OCI-M1 (cell line): ENCODE measurements at places on chromosomes 7 and 10.

GRCh38 chr7:27102581-27103442 lies at the start of gene HOXA2:
TSS of gene HOXA2 (minus strand) at chr7:27102683. CDS start at chr7:27102500, 183 bp downstream.
- no peak for DNase-seq

DNA sequence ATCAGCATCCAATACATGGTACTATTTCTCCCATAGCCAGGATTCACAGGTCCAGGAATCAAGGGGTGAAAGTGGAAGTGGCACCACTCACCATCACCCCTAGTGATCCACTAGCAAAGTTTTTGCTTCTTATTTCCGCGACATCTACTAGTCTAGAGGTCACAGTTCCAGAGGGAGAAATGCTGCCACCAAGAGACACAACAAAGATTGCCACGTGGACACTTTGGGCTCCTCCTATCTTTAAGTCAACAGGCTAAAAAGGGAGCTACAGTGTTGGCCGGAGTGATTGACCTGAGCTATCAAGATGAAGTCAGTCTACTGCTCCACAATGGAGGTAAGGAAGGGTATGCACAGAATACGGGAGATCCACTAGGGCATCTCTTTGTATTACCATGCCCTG lies 178.2 kb downstream of the AKR1D1 start:
- no peak for DNase-seq

- DNase-seq, result no peak
These were observed 211.1 kb downstream of the ZNF365 start for GRCh38 chr10:62585211-62585775.

GRCh38 chr10:1362589-1363445 lies 306.6 kb downstream of the WDR37 start:
- DNase-seq, result no peak

GRCh38 chr7:139731802-139732470 lies 45.9 kb downstream of the HIPK2 start:
- DNase-seq, result no peak

DNA sequence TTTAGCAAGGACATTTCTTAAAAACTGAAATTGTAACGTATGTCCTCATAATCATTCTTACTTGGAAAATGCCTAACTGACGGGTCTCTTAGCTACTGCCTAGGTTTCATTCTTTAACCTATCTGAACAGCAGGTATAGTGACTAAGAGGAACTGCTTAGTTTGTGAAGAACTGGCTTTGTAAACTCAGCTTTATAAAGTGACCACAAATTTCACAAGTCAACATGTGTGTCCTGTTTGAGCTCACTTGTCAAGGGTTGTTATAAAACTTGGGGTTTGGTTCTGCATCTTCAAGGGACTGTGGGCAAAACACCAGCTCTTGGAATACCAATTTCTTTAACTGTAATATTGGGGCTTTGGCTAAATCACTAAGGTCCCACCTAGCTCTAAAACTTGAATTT lies 32.2 kb downstream of the MRPS33 start:
- peak; percentile 1 for DNase-seq

GRCh38 chr7:142298009-142298408 lies 40.2 kb upstream of the PRSS58 start:
- peak; percentile 16 for DNase-seq

- DNase-seq, result no peak
These were observed 19.4 kb upstream of the AHR start for GRCh38 chr7:17279061-17279460.

- DNase-seq, result no peak
These were observed 12.8 kb downstream of the C7orf57 start for GRCh38 chr7:48048113-48048512.

GRCh38 chr7:95766086-95766485 lies 6.3 kb upstream of the DYNC1I1 start:
- DNase-seq, result no peak

GRCh38 chr7:90951986-90952954 lies 312.0 kb upstream of the FZD1 start:
- DNase-seq, result no peak

DNA sequence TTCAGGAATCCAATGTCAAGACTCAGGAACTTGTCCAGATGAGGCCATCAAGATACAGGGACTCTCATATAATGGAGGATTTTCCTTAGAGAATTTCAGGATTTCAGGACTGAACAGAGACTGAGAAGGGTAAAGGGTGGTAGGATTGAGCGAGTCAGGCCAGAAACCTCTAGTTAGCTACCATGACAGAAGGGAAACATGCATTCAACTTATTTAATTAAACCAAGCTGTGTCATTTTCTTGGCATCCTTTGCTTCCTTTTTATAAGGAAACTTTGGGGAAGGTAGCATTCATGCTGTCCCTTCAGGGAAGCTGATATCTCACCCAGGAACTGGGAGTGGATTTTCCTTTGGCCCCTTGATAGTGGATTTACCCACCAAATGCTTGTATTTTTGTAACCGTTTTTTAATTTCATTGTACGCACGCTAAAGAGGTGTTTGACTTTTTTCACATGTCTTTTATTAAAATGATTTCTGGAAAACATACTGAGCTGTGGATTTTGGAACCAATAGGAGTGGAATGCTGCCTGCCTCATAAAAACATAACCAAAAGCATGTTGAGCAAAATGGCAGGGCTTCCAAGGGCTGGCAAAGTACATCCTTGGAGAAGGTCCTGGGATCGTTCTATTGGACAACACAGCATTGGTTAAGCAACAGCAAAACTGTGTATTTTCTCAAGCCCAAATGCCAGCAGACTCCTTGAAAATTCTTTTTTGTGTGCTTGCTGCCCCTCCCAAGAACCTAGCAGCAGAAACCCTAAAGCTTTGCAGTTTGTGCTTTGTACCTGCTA lies 104.5 kb downstream of the CXCL12 start:
- DNase-seq, result no peak

GRCh38 chr7:111763221-111763801 lies 201.0 kb upstream of the IMMP2L start:
- DNase-seq, result peak; percentile 43

- no peak for DNase-seq
These were observed 1.6 kb upstream of the EPC1 start for GRCh38 chr10:32348297-32349198.

DNA sequence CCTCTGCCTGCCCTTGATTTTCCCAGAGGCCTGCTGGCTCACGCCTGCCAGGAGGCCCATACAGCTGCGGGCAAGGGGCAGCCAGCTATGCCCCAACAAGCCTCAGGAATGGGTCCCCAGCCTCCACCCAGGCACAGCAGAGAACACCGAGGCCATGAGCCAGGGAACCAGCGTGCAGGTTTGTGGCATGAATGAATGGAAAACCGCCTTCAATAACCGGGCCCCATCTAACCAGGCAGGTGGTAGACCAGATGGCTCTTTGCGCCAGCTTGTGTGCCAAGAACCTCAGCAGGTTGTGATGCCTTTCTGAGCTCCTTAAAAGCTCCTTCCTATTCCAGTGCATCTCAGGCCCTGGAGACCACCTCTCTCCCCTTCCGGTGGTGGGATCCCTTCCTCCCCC lies 50.2 kb downstream of the ELFN1 start:
- DNase-seq, result peak; percentile 0

GRCh38 chr10:122665329-122665860 lies 34.3 kb downstream of the C10orf120 start:
- DNase-seq, result no peak

DNA sequence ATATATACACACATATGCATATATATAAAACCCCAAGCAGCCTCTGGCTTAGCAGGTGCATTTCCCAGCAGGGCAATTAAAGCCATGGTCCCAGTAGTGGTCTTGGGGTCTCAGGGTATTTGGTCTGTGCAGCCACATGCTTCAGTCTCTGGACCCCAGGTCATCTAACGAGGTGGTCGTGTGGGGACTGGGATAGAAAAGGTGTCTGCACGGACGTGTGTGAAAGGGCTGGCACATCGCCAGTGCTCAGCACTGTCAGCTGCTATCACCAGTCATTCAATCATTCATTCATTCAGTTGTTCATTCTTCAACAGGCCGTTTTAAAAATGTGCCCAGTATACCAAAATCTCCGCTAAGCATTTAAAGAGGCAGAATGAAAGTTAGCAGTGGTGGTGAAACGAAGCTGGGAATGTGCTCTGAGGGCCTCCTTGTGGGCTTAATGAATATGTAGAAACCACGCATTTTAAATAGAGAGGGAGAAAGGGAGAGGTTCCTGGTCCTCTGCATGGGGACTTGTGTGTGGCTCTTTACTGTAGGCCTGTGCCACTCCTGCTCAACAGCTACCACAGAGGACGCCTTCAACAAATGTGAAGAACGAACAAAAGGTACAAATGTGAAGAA lies 170.4 kb downstream of the EGFR start:
- no peak for DNase-seq

DNA sequence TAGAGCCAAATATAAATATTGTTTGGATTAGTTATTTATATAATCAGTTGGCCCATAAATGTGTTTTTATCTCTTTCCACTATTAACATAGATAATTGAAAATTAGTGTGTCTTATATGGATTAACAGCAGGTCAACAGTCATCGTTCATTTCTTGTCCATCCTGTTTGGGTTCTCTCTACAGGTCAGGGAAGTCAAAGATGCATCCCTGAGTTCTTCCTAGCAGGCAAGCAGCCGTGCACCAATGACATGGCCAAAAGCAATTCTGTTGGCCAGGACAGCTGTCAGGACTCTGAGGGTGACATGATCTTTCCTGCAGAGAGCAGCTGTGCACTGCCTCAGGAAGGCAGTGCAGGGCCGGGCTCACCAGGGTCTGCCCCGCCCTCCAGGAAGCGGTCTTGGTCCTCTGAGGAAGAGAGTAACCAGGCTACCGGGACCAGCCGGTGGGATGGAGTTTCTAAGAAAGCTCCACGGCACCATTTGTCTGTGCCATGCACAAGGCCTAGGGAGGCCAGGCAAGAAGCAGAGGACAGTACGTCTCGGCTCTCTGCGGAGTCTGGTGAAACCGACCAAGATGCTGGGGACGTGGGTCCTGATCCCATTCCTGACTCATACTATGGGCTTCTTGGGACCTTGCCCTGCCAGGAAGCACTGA lies 15.9 kb downstream of the FBH1 start:
- no peak for DNase-seq

DNA sequence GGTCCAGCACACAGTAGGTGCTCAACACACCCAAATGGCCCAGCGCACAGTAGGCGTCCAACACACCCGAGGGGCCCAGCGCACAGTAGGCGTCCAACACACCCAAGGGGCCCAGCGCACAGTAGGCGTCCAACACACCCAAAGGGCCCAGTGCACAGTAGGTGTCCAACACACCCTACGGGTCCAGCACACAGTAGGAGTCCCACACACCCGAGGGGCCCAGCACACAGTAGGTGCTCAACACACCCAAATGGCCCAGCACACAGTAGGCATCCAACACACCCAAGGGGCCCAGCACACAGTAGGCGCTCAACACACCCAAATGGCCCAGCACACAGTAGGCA lies 80.8 kb downstream of the FOXL3 start:
- DNase-seq, result no peak
